ENCODE measurements at places on chromosomes 4 and X.

DNA sequence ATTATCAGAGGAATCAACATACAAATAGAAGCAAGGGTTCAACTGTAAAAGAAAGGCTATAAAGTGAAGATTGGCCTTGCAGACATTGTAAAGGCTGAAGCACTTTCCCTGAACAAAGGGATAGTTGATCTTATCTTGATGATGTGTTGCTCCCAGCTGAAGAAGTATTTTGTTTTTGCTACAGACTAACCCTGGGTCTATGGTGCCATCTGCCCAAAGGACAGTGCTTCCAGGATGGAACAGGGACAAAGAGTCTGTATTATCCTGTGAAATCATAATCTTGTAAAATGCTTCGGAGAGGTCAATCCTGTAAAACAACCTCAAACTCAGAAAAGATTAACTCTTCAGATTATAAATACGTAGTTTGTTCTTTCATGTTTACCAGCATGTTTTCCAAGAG is 251.7 kb upstream of the ANKRD50 start:
- no peak for DNase-seq

- no peak for DNase-seq
These were observed 11.2 kb upstream of the MORF4L2 start for GRCh38 chrX:103697687-103698086.

GRCh38 chrX:32678487-32678886 is 532.9 kb downstream of the DMD start:
- no peak for DNase-seq

DNA sequence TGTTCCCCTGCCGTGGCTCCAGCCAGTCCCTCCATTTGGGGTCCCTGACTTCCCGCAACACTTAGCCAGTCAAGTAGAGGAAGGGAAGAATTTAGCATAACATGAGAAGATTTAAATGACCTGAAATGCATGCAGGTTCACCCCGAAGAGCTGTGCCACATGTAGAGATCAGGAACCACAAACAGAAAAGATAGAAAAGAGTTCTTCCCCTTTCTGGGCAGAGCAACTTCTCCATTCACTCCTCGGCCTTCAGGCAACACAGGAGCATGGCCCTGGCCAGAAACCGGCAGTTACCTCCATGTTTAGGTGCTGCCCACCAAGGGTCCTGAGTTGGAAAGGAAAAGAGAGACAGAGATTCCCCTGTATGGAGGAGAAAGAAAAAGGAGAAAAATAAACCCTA is 5.2 kb downstream of the NLRP2B start:
- DNase-seq = no peak

GRCh38 chr4:156396534-156396933 is 442.9 kb upstream of the CTSO start:
- DNase-seq = no peak

All from T47D (cell line).